ENCODE measurements at places on chromosomes 4 and X.

DNA sequence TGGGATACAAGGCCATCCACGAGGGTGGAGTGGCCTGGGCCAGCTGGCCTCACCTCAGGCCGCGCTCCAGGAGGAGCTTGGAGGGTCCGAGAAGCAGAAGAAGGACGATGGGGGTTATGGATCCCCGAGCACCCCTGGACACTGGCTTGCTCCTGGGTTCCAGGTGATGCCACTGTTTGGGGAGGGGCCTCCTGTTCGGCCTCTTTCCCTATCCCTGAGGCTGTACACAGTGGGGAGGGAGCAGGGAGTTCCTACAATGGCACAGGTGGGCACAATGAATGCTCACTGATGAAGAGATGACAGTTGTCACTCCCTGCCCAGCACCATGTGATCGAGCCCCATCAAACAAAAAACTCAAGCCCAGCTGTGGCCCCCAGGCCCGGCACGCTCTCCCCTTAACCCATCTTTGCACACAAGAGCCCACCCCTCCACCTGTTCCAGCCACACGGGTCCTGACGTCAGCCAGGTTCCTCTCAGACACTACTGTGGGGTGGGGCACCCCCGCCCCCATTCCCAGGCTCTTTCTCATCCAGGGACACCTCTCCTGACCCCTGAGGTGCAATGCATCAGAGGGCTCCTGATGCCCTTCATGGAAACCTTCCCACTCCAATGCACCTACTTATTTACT, 70.3 kb downstream of the WFS1 start:
- H3K27me3 ChIP-seq = no peaks in the 10 kb centered on the region
- H3K4me1 ChIP-seq = no peaks in the 10 kb centered on the region
- no peaks in the 10 kb centered on the region for H3K36me3 ChIP-seq
- H3K27ac ChIP-seq = no peak overlapping the region
- DNase-seq = no peak

- H3K27me3 ChIP-seq = no peaks in the 10 kb centered on the region
- H3K4me3 ChIP-seq = no peak overlapping the region
- peaks cover 9% of the 10 kb centered on the region for H3K4me1 ChIP-seq
- peak; percentile 57 for DNase-seq
- H3K36me3 ChIP-seq = no peaks in the 10 kb centered on the region
These were observed 95.8 kb upstream of the ELOVL6 start for GRCh38 chr4:110294165-110294564.

- H3K36me3 ChIP-seq = peaks cover 54% of the 10 kb centered on the region
- H3K27me3 ChIP-seq = no peaks in the 10 kb centered on the region
- H3K4me1 ChIP-seq = peaks cover 32% of the 10 kb centered on the region
These were observed 627 bp downstream of the CDKN2AIP start for GRCh38 chr4:183445097-183445428.

DNA sequence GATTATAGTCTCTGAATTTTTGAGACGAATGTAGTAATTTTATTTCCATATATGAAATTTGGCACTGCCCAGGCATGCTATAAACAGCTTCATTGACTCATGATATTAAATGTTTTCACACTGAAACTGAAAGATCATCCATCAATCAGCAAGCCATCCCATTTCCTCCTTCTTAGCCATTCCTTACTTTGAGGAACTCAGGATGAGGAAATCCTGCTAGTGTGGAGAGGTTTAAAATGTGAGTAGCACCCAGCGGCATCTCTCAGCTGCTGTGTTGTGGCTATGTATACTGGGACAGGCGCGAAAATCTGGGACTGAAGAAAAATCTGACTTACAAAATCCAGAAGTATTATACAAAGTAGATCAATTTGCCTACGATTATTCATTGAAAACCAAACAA, 52.1 kb downstream of the PTCHD1 start:
- H3K4me1 ChIP-seq = no peaks in the 10 kb centered on the region
- no peak overlapping the region for H3K4me3 ChIP-seq
- no peaks in the 10 kb centered on the region for H3K27me3 ChIP-seq
- no peak for DNase-seq
- H3K27ac ChIP-seq = no peak overlapping the region

DNA sequence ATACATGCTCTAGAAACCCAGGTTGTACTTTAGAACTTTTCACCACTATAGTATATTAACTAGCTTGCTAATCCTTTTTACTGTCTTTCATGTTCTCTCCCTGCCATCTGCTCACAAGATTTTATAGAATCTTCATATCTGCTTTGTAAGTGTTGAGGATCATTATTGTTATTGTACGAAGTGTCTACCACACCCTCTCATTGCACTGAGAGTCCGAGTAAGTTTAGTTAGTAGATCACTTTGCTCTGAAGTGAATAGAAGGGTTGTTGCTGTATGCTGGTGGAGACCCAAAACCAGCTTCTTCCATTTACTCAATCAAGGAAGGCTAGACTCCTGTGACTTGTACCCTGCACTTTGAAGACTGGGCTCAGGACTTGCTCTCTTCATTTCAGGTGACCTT, 17.1 kb downstream of the GAB1 start:
- no peak overlapping the region for H3K4me3 ChIP-seq
- H3K36me3 ChIP-seq = no peaks in the 10 kb centered on the region
- no peaks in the 10 kb centered on the region for H3K27me3 ChIP-seq
- DNase-seq = no peak
- no peak overlapping the region for H3K27ac ChIP-seq

DNA sequence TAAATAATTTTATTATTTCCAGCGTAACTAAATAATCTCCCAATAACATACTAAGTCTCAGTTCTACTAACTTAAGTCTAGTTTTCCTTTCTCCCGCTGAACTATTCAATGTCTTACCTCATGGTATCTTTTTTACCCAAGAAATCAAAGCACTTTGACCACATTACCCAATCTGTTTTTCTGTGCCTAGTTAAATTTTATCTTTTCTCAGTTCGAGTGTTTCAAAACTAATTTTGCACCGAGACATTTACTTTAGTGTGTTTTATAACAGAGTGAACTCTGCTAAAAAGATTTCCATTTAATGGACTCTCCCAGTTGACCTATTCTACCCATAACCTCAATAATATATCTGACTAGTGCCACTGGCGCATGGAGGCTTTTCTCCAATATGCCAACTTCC, 67.6 kb upstream of the IRF2 start:
- H3K36me3 ChIP-seq = no peaks in the 10 kb centered on the region
- peaks cover under 1% of the 10 kb centered on the region for H3K4me1 ChIP-seq
- no peak for DNase-seq
- no peak overlapping the region for H3K27ac ChIP-seq

GRCh38 chrX:45765281-45765680, 564.6 kb upstream of the DIPK2B start:
- peaks cover 36% of the 10 kb centered on the region for H3K4me1 ChIP-seq
- no peak for DNase-seq

DNA sequence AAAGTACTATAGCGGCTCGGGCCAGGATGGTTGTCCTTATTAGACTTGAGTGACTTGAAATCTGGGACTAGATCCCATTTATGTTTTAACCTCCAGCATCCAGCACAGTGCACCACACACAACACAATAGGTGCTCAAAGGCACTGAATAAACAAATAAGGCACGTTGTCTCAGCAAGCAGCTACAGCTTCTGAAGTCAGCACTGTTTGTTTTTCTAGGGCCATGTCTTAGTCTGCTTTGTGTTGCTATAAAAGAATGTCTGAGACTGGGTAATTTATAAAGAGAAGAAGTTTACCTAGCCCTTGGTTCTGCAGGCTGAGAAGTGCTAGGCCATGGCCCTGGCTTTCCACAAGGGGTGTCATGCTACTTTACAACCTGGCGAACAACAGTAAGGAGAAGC, 102.1 kb upstream of the LNX1 start:
- H3K4me1 ChIP-seq = peaks cover 22% of the 10 kb centered on the region
- no peaks in the 10 kb centered on the region for H3K36me3 ChIP-seq
- no peak overlapping the region for H3K4me3 ChIP-seq
- H3K27ac ChIP-seq = no peak overlapping the region
